Cardiac septum (tissue), 1 donor: ENCODE measurements at places on chromosomes 1 and 21.

- DNase-seq = no peak
These were observed 87.8 kb upstream of the ATF3 start for GRCh38 chr1:212520746-212521145.

DNA sequence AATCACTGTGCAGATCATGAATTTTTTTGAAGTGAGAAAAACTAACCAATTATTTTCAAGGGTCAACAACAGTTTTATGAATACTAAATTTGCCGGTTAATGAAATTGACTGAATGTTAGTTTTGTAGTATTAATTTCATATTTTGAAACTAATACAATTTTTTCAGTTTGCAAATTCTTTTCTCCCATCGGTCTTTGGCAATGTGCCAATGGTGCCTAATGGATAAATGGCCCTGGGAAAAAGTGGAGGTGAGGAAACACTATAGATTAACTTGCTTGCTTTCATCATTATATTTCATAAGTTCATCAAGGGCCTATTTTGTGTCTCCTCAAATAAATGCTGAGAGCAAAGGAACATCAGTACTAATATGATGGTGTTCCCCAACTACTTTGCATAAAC is 4.1 kb downstream of the C1orf141 start:
- DNase-seq = no peak

DNA sequence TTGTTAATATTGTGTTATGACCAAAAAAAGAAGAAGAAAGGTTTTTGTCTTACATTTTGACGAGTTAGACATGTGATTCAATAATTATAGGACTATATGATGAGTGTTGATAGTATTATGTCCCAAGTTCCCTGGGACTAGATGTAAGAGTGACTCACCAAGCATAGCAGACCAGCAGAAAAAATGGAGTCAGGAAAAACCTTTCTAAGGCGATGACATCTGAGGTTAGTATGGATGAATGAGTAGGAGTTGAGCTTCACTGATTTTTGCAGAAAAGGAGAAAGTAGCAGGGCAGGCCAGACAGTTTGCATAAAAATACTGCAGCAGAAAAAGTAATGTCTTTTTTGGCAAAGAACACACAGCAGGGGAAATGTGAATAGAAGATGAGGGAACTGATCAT is 1041.3 kb upstream of the ADGRL4 start:
- no peak for DNase-seq

DNA sequence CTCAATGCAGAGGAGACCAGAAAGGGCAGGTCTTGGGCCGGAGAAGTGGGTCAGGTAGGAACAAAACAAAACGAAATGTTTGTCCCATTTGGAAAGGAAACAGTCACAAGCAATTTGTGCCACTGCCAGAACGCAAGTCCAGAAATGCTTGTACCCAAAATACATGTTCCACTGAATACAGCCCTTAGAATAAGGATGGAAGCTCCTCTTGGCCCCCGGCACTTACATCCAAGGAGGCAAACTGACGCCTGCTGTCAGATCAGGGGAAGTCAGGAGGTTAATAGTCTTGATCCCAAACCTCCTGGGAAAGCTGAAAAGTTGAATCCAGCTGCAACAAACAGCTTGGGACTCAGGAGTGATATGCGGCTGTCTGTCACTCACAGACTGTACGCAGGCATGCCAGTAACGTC is 75.9 kb upstream of the GALNT2 start:
- no peak for DNase-seq

DNA sequence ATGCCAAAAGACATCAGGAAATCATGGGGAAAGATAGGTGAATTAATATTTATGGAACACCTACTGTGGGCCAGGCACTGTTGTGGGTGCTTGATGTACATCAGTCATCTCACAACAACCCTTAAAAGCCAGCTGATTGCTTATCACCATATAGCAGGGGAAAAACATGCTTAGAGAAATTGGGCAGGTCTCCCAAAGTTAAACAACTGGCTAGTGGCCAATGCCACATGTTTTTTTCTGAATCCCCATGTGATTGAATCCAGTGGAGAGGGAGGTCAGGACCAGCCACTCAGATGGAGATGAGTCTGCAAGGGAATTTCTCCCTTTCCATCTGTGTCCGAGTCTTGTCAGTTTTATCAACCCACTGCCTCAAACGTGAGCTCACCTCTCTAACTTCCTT is 33.5 kb downstream of the UTP25 start:
- no peak for DNase-seq

- DNase-seq = no peak
These were observed 262.3 kb upstream of the BRINP3 start for GRCh38 chr1:190739926-190740325.

- no peak for DNase-seq
These were observed 7.9 kb downstream of the ATP5IF1 start for GRCh38 chr1:28243685-28244311.

DNA sequence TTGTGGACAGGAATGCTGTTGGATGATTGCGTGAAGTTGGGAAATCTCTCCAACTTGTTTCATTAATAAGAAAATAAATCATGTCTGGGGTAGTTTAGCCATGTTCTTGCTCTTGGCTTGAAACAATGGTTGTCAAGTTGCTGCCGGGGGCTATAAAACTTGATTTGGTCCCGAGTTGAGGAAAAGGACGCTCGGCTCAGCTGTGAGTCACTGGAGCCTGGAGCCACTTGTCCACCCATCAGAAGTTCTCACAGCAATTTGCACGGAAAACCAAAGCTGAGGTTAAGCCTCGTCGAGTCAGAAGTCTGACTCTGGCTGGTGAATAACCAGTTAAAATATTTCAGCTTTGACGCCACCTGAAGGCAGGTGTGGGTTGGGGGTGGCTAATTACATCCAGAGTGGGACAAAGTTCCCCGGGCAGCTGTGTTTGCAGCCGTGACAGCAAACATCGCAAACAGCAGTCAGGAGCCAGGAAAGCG is 19.7 kb upstream of the RIPK4 start:
- no peak for DNase-seq

DNA sequence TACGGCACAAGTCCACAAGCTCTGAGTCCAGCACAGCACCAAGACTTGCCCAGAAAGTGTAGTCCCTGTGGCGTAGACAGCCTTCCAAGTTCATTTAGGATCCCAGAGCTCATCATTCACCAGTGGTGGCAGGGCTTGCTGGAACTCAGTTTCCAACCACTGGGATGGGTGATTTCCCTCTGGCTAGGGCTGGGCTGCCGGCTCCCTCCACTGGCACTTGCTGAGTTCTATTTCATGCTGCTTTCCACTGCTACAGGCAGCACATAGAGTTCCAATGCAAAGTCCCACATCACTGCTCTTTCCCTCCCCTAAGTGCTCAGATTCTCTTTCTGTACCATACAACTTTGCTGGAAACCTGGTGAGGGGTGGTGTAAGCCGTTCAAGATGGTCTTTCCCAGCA is 510.3 kb upstream of the TMPRSS15 start:
- no peak for DNase-seq

DNA sequence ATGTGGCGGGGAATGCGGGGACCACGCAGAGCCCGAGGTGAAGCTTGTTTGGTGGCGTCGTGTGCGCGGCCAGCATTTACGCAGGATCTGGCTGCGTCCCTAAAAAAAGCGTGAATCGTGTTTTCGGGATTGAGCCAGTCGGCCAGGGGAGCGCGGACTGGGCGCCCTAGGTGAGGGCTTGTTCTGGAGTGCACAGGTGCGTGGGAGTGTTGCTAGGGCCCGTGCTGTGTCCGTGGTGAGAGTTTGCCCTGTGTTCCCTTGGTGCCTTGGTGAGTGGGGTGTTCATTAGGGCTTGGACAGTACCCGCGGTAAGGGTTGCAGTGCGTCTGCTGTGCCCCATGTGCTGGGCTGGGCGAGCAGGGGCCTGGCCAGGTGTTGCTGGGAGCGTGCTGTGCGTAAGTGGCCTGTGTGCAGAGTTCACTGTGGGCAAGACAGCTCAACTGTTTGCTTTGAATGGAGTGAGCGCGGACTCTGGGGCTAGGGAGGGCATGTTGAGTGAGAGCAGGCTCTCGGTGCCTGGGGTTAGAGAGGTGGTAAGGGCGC is 673 bp downstream of the CD46 start:
- peak; percentile 79 for DNase-seq

GRCh38 chr1:210362526-210362925 is 33.8 kb downstream of the HHAT start:
- no peak for DNase-seq

DNA sequence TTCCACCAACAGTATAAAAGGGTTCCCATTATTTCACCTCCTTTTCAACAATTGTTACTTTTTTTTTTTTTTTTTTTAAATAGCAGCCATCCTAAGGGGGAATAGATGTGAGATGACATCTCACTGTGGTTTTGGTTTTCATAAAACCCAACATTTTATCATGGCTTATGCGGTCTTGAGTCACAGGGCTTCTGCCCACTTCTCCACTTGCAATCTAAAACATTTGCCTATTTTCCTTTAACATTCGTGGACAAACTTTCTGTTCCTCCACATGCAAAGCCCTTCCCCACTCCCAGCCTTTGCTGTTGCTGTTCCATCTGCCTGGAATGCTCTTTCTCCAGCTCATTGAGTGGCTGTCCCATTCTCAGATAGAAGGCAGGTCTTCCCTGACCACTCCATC is 239.7 kb upstream of the KCNK2 start:
- no peak for DNase-seq

DNA sequence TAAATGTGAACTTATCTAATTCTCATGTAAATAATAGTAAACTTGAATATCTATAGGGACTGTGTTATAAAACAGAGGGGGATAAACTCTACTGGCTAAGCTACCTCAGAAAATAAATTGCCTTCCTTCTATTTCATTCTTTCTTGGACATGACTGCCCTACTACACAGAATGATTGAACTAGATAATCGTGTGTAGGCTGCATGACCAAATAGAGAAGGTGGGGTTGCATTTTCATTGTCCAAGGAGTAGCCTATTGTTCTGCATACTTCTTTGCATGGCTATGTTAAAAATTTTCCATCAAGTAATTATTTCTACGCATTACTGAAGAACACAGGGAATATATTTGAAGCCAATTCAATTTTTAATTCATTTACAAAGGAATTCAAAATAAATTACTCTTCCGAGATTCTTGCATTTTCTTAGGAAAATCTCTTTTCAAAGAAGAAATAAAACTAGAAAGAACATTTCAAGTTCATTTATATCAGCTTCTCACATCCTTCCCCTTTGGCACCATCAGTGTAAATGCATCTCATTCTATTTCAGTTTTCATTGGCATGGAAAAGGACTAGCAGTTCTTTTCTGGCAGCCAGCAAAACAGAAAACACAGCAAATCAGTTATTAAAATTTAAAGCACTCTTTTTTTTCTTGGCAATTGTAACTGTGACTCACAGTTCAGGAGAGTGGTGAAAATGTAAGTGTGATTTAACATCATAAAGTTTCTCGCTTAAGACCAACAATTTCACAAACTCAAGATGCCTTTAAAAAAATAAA is 714.7 kb downstream of the NCAM2 start:
- no peak for DNase-seq

DNA sequence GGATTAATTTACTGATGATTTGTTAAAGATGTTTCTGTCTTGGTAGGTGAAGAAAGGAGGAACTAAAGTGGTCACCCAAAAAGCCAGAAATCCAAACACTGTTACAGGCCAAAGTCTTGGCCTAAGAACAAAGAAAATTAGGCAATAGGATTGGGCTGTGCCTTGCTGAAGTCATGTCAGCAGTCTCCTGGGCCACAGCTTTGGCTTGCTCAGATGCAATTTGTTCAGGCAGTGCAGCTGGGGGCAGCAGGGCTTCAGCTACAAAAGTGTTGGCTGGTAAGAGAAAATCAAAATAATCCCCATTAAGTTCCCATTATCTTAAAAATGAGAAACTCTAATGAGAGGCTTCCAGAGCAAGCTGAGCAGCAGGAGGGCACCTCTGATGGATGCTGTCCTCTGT is 14.0 kb upstream of the RAP1A start:
- DNase-seq = no peak

DNA sequence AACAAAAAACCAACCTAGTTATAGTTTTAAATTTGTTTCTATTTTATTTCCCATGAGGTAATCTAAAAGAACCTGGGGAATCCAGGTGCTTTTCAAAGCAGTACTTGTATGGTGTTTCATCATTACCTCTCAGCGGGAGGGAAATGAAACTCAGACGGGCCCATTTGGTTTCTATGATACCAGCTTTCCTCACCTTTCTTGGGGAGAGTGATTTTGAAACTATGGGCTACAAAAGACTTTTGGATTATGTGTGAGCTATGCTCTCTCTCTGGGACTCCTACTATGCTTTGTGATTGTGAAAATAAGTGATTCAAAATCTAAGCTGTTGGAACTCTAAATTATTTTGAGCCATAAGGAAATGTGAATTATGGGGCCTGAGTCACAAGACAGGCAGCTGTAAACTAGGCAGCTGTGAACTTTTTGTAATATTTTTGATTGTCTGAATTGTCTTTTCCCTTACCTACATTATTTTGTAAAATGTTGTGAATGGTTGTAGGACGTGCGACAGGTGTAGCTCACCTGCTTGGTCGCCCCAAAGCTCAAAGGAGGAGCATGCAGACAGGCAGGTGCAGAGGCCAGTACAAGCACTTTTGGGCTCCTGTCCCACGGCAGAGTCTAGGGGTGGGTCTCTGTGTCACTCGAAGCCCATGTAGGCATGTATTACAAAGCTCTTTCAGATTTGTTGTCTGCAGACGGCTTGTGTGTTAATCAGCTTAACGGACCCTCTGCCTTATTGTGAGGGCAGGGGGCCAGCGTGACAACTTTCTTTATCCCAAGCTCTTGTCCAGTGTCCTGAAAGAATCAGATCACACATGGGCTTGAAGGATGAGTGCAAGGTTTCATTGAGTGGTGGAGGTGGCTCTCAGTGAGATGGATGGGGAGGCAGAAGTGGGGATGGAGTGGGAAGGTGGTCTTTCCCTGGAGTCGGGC is 64.8 kb upstream of the BACH1 start:
- DNase-seq = no peak

DNA sequence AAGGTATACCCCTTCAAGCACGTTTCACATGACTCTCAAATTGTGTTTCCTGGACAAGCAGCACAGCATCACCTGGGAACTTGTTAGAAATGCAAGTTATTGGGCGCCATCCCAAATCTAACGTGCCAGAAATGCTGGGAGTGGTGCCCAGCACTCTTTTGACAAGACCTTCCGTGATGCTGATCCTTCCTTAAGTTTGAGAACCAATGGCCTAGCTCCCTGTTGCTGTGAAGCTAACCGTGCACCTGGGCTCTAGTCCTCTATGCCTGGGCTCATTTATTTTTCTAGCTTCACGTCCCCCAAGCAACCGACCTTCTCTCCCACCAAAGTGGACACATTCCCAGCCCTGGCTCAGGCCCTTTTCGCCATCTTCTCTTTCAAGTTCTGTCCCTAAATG is 4.3 kb downstream of the BEST4 start:
- DNase-seq = no peak

- DNase-seq = peak; percentile 92
These were observed 19.3 kb upstream of the SAMD11 start for GRCh38 chr1:904310-904950.

- no peak for DNase-seq
These were observed 14.2 kb downstream of the BSDC1 start for GRCh38 chr1:32380057-32380456.
